HFFc6 (cell line): ENCODE measurements at places on chromosomes 1 and 21. TPM values are rescaled to one million over a fixed set of nuclear protein-coding genes. Genes with fewer than 3 reads are reported as not detected.

GRCh38 chr1:227356620-227357146, 38.4 kb upstream of the CDC42BPA start:
- no peak for DNase-seq

DNA sequence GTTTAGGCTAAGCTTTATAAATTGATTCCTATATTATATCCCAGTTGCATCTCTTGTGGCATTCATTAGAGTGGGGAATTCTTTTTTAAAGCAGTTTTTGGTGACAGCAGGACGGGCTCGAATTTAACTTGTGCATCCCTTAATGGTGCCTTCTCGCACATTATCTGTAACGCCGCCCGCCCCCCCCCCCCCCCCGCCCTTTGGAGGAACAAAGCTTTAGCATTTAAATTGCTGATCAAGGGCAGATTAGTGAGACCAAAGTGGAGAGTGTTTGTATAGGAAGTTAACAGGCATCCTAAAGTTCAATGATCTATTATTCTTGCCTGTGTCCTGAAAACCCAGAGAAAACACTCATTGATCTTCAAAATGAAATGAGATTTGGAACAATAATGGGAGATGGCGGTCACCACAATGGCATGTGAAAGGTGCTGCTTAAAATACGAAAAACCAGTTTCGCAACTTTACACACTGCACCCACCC, 2.2 kb downstream of the LMO4 start:
- no peak for DNase-seq

DNA sequence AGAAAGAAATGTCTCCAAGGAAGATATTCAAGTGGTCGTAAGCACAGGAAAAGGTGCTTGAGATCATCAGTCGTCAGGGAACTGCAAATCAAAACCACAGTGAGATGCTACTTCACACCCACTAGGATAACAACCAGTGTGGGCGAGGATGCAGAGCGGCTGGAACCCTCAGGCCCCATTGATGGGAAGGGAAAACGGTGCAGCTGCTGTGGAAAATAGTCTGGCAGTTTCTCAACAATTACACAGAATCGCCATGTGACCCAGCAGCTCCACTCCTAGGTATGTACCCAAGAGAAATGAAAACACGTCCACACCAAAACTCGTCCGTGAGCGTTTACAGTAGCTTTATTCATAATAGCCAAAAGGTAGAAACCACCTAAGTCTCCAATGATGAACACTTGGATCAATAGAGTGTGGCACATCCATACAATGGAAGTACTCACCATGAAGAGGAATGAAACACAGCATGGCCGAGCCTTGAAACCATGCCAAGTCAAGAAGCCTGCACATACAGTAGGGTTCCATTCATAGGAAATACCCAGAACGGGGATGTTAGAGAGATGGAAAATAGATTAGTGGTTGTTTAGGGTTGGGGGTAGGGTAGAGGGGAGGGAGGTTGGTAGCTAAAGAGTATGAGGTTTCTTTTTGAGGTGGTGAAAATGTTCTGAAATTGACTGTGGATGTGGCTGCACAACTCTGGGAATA, 6.1 kb downstream of the DFFB start:
- DNase-seq, result no peak

GRCh38 chr1:17994046-17994445, 113.6 kb upstream of the IGSF21 start:
- no peak for DNase-seq

GRCh38 chr1:151472856-151473731, 13.8 kb upstream of the POGZ start:
- no peak for DNase-seq

The TNFSF18 gene
- 0.09 to 0.32 TPM (median 0.14 TPM) in 3 replicates for total RNA-seq

DNA sequence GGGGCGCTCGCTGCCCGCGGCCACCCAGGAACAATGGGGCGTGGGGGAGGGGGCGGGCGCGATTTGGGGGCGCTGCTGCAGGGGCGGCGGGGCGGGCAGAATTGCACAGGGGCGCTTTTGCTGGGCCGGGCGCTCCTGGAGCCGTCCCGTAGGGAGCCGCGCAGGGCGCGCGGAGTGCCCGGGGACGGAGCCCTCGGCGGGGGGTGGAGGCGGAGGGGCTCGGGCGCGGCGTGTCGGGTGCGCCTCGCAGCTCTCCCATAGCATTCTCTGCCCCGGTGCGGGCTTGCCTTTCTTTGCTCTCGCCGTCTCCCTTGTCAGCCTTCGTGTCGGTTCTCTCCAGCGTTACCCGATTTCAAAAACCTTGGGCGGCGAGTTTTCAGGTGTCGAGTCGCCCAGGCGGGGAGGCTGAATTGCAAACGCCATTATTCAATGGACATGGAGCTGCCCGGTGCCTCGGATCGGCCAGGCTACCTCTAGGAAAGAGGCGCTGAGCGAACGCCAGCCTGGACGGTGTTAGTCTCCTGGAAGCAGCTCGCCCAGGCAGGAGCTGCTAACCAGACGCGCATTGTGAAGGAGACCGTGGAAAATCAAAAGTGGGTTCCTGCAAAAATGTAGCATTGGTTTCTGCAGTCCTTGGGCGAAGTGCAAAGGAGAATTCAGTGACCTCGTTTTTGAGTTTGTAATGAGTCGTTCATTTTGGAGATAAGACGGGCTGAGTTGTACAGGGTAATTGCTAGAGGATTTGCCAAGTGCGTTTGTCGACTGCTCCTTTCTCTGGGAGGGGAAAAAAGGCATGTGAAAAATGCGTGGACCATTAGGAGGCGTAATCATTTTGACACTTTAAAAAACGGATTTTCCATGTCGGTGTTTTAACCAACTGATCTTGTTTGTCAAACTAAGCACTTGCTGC, 626 bp downstream of the CXADR start:
- DNase-seq, result no peak

- no peak for DNase-seq
These were observed 260.3 kb upstream of the PLD5 start for GRCh38 chr1:242784807-242785206.

- DNase-seq, result peak; percentile 18
These were observed 53.2 kb downstream of the SYT2 start for GRCh38 chr1:202656951-202657646.

DNA sequence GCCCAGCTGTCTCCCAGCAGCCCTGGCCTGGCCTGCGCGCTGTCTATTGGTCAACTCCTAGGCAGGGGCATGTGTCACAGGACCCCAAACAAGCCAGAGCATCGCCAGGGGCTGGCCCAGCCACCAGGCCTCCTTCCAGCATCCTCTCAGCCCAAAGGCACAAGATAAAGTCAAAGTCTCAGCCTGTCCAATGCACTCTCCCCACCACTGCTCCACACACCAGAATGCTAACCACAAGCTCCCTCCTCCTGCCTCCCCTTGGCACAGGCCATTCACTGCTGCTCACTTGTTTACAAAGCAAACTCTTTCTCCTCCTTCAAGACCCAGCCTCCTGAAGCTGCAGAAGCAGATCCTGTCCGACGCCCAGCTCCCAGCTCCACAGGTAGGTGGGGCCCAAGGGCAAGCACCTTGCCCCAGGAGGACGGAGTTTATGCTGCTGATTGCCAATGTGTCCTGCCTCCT, 133.4 kb downstream of the DMRTB1 start:
- peak; percentile 7 for DNase-seq
